ENCODE measurements at places on chromosomes 4 and X.

- no peak for DNase-seq
Measured at GRCh38 chr4:65918872-65919271, 248.6 kb upstream of the EPHA5 start.

GRCh38 chr4:661231-661630 is 12.8 kb downstream of the ATP5ME start:
- no peak for DNase-seq

GRCh38 chr4:143351149-143351691 is 14.5 kb downstream of the GAB1 start:
- DNase-seq: no peak

DNA sequence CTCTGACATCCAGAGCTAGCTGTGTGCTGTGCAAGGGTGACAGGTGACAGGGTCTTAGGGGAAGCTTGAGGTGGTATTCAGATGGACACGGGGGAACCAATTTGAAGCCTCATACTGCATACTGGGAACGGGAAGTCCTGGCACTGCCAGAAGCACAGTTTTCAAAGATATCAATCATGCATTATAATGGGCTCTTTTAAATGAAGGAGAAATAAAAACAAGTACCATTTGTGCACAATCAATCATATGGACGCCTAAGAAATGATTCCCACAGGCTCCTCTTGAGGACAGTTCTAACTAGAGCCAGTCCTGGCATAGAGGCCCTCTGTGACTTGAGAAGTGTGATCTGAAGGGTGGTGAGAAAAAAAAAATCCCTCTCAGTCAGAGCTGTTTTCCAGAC is 50.9 kb downstream of the TSC22D3 start:
- DNase-seq: no peak

Measured in renal cortex interstitium (tissue), 15 donors.